Cerebellar nuclear complex (tissue), 1 donor: ENCODE measurements at places on chromosomes 5 and 9.

DNA sequence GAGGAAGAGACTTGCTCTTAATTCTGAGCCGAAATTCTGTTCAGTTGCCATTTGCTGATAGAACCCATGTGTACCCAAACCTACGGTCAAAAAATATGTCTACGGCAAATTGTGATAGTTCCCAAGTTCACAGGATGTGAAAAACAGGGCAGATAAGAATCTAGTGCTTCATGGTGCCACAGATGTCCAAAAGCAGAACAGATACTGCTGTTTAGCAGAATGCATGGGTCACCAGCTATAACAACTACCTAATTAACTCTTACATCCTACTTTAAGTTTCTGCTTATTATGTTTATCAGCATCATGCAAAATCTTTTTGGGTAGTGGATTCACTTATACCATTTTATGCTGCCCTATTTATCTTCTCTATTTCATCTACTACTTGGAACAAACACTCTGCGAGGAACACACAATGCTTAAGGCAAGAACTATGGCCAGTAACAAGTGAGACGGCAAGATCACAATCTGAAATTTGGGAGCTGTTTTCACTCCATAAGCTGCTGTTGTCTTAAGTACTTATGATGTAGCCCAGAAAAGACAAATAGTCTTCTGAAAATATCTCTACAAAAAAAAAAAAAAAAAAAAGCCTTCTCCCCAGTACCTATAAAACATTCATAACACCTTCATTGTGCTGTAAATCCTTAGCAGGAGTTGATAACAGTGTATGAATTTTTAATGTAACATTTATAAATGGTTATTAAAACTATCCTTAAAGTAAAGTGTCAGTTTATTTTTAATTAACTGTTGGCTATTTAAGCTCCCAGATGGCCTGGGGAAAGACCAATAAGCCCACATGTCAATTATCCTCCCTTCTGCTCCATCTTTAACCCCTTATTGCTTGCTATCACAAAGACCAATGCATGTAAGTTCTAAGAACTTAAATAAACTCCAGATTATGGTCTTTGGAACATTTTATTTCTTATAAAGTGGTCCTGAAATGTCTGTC, 232.3 kb downstream of the TLR4 start:
- no peak for DNase-seq

- DNase-seq: no peak
These were observed 182.5 kb downstream of the MED10 start for GRCh38 chr5:6195711-6196358.

GRCh38 chr9:107286057-107286456, 3.0 kb downstream of the RAD23B start:
- no peak for DNase-seq

DNA sequence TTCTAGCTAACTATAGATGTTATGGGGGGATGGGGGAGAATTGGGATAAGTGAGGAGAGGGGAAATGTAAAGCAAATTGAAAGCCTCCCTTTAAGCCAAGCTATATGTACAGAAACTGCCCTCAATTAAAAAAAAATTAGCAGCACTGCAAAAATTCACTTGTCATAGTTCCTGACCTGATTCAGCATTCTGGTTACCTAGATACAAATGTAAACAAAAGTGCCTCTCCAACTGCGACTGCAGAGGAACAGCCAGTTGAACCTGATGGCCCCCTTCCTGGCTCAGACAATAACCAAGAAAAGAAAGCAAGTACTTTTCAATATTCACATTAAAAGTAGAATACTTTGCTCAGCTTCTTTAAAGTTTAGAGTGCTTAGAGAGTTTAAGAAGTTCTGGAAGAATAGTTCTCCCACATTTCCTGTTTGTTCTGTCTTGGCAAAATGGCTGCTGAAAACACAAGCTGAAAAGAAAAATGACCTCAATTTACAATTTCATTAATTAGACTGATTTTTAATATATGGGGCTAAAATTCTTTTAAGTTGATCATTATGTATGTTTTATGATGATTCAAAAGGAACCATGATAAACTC, 1.5 kb downstream of the FAM81B start:
- DNase-seq: no peak

- no peak for DNase-seq
These were observed 17.5 kb upstream of the DHFR start for GRCh38 chr5:80672140-80672736.

GRCh38 chr5:150241298-150242160, 48.0 kb downstream of the CAMK2A start:
- no peak for DNase-seq

GRCh38 chr5:148384380-148384737, 601 bp downstream of the FBXO38 start:
- no peak for DNase-seq

DNA sequence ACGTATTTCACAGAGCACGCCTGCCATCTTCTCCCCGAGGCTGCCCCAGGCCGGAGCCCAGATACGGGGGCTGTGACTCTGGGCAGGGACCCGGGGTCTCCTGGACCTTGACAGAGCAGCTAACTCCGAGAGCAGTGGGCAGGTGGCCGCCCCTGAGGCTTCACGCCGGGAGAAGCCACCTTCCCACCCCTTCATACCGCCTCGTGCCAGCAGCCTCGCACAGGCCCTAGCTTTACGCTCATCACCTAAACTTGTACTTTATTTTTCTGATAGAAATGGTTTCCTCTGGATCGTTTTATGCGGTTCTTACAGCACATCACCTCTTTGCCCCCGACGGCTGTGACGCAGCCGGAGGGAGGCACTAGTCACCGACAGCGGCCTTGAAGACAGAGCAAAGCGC, 9.6 kb downstream of the QRFP start:
- no peak for DNase-seq

DNA sequence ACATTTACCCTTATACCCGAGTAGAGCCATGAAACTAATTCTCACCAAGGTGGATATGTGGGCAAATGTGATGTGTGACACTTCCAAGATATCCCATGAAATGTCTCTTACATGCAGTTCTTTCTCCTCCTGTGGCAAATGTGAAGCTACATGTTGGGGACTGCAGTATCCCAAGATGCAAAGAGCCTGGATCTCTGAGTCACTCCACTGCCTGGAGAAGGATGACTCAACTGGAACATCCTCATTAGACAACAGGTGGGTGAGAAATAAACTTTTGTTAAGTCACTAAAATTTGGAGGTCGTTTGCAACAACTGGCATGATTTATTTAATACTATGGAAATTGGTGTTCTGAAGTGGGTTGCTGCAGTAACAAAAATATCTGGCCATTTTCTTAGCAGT, 36.5 kb upstream of the TENT4A start:
- DNase-seq: no peak

- DNase-seq: no peak
These were observed 22.2 kb upstream of the CMBL start for GRCh38 chr5:10329820-10330481.

DNA sequence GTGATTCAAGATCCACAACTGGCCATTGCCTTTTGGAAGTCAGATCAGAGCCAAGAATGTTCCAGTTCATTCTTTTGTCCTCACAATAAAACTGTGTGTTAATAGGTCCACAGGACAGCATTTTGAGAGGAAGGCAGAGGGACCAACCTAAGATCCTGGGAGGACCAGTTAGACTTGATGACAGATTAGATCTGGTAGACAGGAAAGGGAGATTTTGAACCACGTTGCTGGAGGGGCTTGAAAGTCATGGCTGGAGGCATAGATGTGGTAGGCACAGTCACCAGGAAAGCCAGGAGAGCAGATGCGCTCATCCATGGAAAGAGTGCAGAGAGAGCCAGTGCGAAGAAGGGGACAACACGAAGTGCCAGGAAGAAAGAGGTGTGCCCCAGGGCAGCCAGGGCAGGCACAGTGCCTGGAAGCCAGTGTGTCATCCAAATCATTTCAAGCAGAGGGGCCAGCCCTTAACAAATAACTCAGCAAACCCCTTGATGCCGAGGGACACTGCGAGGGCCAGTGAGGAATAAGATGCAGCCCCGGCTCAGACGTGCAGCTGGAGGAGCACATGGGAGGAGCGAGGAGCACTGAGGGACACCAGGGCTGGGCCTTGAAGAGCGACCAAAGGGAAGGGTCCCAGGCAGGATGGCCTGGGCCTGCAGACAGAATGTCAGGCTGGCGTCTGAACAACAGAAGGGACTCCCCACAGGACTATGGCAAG, 12.8 kb upstream of the SLC2A8 start:
- no peak for DNase-seq

DNA sequence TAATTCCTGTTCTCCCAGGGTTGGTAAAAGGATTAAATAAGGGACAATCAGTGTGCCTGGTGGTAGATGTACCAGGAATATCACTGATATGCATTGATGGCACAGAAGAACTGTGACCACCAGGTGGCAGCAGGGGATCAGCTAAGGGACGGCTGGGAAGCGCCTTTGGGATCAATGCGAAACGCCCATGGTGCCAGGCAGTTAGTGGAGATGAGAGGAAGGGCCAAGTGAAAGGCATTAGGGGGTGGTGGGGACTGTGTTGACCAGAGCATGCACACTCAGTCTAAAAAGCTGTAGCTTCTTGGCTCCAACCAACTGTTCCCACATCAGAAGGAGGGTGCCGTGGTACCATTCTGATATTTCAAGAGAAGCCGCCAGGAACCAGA, 55.6 kb downstream of the ARHGEF37 start:
- DNase-seq: peak; percentile 65
